Fibroblast of skin of abdomen (primary cell): ENCODE measurements at places on chromosomes 5 and 9.

DNA sequence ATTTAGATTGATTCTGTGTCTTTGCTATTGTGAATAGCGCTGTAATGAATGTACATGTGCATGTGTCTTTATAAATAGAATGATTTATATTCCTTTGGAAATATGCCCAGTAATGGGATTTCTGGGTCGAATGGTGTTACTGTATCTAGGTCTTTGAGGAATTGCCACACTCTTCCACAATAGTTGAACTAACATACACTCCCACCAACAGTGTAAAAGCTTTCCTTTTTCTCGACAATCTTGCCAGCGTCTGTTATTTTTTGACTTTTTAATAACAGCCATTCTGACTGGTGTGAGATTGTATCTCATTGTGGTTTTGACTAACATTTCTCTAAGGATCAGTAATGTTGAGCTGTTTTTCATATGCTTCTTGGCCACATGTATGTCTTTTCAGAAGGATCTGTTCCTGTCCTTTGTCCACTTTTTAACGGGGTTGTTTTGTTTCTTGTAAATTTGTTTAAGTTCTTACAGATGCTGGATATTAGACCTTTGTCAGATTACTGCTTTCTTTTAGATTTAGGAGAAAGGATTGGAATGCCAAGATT lies 125.0 kb upstream of the NR5A1 start:
- DNase-seq = peak; percentile 80

DNA sequence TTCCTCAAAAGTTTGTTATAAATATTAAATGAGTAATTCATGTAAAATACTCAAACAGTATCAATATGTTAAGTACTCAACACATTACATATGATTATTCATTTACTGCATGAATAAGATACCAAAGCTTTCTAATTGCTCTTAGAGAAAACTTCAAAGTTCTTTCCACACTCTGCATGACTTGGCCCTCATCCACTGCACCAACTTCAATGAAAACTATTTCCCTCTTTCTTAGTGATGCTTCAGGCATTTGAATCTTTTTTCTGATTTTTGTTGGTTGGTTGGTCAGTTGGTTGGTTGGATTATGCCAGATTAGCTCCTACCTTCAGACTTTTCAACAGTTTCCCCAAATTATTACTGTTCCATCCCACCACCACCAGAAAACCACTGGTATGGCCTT lies 314.7 kb upstream of the RGMB start:
- DNase-seq = peak; percentile 62

DNA sequence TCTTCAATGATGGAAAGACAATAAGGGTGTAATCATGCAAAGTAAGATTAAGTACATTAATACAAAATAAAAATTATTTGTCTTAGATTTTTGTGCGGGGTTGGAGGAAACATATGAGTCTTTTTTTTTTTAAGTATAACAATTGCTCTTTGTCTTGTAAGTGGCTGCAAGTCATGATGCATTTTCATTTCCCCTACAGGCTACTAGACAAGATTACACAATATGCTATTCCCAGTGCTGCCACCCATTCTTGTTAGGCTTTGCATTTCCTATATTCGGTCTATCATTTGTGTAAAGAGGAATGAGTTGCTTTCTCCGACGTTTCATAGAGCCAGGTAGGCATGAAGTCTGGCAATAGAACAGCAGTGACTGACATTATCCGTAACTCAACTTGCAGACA lies 294.2 kb upstream of the CYLC2 start:
- DNase-seq = no peak

DNA sequence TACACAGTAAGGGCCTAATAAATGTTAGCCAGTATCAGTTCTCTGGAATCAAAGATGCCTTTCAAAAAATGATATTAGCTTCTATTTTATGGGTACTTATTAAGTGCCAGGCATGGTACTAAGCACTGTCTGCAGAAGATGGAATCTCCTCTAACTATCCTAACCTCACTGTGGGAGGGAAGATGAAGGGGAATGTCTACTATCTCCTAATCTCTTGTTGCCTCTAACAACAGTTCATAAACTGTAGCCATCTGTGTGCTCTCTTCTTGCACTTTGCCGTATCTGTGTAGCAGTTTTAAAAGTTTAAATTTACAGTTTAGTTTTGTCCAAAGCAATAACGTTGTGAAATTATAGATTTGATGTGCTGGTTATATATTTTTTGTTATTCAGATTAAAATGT lies 99.6 kb upstream of the CCDC112 start:
- DNase-seq = no peak

- peak; percentile 26 for DNase-seq
Observed at GRCh38 chr9:95494416-95495371, 22.1 kb downstream of the PTCH1 start.

DNA sequence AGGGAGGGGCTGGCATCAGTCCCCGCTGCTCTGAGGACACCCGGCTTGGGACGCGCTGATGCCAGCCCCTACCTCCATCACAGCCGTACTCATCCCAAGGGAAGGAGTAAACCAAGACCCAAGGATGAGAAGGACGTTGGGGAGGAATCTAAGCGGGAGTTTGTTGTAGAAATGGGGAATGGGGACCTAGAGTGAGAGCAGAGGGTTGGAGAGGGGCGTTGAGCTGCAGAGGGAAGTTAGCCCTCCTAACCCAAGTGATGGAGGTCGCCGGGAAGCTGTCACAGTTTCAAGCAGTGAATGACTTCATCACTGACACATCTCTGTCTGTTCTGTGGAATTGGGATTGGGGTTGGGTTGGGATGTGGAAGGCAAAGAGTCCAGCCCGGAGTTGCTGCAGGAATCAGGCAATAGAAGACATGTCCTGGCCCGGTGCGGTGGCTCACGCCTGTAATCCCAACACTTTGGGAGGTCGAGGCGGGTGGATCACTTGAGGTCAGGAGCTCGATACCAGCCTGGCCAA lies 759 bp upstream of the SUSD1 start:
- DNase-seq = no peak

DNA sequence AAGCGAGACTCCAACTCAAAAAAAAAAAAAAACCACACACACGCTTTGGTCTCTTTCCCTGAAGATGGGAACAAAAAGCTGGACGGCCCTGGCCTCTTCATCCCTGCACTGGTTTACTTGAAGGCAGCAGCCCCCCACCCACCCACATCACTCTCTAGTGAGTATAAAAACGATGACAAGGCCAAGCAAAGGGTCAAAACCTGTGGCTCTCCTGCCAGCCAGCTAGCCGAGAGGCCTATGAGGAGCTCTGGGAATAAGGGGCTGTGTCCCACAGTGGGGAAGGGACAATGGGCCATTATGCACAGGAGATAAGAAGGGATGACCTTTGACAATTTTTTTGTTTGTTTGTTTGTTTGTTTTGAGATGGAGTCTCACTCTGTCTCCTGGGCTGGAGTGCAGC lies 13.1 kb downstream of the QRFP start:
- no peak for DNase-seq

GRCh38 chr9:125447202-125447802 lies 185.7 kb downstream of the GAPVD1 start:
- no peak for DNase-seq

GRCh38 chr9:126419475-126419874 lies 92.8 kb downstream of the MVB12B start:
- no peak for DNase-seq

DNA sequence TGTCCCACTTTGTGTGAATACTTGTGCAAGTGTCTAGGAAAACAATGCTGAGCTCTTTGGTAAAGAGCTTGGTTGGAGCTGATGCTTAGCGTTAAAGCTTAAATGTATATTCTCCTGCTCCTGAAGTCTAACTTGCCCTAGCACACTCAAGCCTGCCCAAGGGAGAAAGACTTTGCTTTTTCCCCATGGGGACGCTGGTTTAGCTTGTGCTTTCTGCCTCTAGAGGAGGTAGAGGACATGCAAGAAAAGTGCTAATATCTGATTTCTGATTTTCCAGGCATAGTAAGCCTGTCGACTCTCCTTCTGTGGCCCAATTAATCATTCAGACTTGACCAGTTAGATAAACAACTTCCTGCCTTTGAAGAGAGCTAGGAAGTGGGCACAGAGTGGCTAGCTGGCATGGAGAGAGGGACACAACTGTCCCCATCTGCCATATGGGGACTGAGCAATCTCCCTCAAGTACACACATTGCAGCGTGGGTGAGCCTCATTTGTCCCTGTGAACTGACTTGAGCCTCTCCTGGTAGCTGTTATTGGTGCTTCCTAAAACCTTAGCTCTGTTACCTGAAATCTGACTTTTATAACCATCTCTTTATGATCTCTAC lies 348.4 kb downstream of the BRINP1 start:
- no peak for DNase-seq

DNA sequence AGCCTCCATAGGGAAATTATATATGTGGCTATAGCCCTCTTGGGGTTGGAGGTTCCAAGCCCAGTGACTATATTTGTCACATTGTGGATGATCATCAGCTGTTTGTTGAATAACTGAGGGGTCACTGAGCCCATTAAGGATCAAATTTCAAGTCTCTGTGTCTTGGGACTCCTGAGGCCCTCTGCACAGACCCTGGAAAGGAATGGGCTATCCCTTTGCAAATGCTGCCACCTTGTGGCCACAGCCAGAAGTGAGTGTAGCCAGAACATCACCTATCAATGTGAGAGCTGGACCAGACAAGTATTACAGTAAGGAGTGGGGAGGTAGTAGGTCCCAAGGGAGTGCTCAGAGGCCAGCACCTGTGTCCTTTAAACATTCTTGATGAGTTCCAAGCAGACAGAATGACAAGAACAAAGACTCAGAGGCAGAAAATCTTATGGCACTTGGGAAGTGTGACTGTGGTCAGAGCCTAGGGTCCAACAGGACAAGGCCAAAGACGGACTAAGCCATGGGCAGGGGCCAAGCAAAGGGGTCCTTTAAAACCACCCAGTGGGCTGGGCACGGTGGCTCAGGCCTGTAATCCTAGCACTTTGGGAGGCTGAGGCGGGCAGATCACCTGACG lies 8.2 kb downstream of the RPP25L start:
- DNase-seq = peak; percentile 56

GRCh38 chr9:85645909-85646627 lies 95.7 kb downstream of the AGTPBP1 start:
- no peak for DNase-seq

GRCh38 chr5:83509540-83509939 lies 38.0 kb downstream of the VCAN start:
- peak; percentile 49 for DNase-seq

- no peak for DNase-seq
Observed at GRCh38 chr9:134419000-134419683, 92.9 kb downstream of the RXRA start.

- DNase-seq = no peak
Observed at GRCh38 chr9:124372038-124372437, 43.2 kb downstream of the PSMB7 start.

DNA sequence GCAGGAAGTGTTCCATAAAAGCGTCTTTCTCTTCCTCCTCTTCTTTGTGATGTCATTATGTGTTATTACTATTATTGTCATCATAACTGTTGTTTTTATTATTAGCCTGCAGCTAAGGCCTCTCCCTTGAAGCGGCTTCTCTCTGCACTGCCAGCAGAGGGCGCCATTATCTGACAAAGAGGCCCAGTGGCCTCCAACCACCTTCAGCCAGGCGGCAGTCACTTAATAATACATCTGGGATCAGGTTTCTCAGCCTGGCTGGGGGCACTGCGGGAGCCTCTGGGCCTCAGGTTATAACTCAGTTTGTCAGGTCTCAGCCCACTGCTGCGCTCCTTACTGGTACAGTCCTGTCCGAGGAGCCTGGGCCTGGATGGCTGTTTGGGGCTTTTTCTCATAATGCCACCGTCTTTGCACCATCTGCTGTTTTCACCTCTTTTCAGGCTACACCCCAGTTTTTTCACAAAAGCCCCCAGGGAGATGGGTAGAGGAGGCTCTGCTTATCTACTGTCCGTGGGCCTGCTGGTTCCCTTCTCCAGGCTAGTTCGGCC lies 281.9 kb downstream of the NSG2 start:
- DNase-seq = peak; percentile 78

- peak; percentile 83 for DNase-seq
Observed at GRCh38 chr9:97768746-97769145, 71.6 kb upstream of the XPA start.

DNA sequence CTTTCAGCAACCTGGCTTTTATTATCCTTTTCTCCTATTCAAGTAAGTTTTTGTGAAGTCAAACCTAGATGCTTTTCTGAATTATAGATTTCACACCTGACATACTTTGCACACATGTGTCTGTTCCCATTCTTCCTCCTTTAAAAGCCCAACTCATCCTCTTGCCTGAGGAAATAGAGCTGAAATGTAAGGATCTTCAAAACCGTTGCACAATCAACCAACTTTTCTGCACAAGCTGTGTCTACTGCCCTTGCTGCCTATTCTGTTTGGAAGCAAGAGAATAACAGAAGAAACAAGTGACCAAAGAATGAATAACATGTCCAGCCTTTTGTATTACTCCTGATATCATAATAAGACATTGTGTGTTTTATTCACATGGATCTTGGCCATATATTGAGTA lies 95.1 kb upstream of the ITGA1 start:
- no peak for DNase-seq

- DNase-seq = no peak
Observed at GRCh38 chr5:91329283-91329682, 53.8 kb downstream of the ARRDC3 start.

DNA sequence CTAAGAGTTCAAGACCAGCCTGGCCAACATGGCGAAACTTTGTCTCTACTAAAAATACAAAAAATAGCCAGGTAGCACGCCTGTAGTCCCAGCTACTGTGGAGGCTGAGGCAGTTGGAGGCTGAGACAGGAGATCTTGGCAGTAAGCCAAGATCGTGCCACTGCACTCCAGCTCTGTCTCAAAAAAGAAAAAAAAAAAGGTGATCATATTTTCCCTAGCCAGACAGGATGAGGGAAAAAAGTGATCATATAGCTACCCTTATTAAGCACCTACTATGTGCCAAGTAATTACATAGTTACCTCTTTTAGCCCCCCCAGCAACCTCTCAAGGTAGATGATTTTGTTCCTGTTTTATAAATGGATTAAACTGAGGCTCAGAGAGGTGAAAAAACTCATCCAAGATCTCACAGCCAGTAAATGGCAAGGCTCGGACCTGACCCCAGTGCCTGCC lies 18.1 kb upstream of the RPL26L1 start:
- no peak for DNase-seq

- DNase-seq = no peak
Observed at GRCh38 chr5:156913355-156913718, 49.7 kb downstream of the TIMD4 start.

- no peak for DNase-seq
Observed at GRCh38 chr9:81408951-81409350, 280.4 kb downstream of the TLE1 start.

- DNase-seq = no peak
Observed at GRCh38 chr5:173187054-173187743, 42.9 kb downstream of the BNIP1 start.

DNA sequence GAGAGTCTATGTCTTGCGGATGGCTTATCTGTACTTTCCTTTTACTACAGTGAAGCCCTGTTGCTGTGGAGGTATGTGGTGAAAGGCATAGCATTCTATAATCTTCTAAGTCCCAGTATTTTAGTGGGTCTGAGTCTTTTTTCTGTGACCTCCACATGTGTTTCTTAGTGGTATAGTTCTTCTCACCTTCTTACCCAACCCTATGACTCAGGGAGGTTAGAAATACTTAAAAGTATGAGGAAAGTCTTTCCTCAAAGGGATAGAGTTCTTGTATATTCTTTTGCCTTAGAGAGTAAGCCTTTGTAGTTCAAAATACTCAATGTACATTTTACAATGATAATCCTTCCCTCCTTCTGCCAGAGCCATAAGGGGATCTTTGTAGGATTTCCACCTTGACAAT lies 621.9 kb upstream of the CTNND2 start:
- DNase-seq = no peak
